ENCODE measurements at places on chromosomes 1 and 21.

GRCh38 chr21:41460578-41461527, 34.8 kb downstream of the MX1 start:
- peak; percentile 87 for DNase-seq

DNA sequence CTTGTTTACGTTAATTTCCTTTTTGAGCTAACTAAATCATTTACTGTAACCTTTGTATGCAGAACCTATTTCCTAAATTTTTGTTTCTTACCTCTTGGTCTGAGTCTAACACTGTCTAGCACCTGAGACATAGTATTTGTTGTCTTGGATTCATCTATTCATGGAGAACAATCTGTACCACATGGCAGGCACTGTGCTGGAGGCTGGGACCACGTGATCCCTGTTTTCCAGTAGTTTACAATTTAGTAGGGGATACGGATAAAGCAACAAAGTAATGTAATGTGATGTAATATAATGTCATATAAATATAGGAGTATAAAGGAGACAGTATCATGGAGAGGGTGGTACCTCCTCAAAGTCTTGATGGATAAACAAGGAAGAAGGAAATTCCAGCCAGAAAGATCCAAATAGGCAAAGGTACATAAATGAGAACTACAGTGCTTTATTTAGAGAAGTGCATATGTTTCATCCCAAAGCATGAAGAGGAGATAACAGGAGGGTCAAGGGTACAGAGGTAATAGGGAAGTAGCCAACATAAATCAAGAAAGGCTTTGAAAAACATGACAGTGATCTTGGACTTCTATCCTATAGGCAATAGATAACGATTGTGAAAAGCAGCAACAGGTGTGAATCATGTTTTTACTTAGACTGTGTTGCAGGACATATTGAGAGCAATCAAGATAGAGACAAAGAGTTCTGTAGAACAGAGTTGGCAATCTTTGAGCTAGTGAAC, 25.9 kb upstream of the CLCA4 start:
- DNase-seq = no peak

DNA sequence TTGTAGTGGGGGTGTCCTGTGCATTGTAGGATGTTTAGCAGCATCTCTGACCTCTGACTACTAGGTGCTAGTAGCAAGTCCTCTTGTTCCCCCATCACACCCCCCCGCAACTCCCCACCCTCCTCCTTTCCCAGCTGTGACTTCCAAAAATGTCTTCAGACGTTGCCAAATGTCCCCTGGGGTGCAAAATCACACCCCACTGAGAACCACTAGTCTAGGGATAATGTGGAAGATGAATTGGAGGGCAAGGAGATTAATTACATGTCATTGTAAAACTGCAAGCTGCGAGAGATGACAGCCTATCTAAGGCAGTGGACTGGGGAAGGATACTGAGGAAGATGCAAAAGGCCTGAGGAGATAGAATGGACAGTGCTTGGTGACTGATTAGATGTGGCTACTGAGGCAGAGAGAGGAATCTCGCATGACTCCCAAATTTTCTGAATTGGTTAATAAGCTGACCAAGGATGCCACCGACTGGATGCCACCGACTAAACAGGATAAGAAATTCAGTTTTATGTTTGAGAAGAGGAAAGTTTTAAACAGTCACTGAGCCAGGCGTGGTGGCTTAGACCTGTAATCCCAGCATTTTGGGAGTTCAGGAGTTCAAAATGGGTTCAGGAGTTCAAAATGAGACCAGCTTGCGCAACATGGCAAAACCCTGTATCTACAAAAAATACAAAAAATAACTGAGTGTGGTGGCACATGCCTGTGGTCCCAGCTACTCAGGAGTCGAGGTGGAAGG, 3.1 kb upstream of the JAK1 start:
- peak; percentile 46 for DNase-seq

GRCh38 chr1:178037510-178038253, 56.2 kb upstream of the RASAL2 start:
- DNase-seq = peak; percentile 86

GRCh38 chr1:223426936-223427335, 33.7 kb downstream of the CCDC185 start:
- no peak for DNase-seq

- no peak for DNase-seq
These were observed 5.4 kb downstream of the PBX1 start for GRCh38 chr1:164564378-164564777.

GRCh38 chr1:162844153-162844552, 16.8 kb downstream of the CCDC190 start:
- no peak for DNase-seq

- no peak for DNase-seq
These were observed 21.9 kb downstream of the TLCD4 start for GRCh38 chr1:95139039-95139438.

GRCh38 chr1:95095833-95096217, 21.3 kb upstream of the TLCD4 start:
- DNase-seq = peak; percentile 34

- no peak for DNase-seq
These were observed 9.1 kb upstream of the IRF2BP2 start for GRCh38 chr1:234619071-234619480.

DNA sequence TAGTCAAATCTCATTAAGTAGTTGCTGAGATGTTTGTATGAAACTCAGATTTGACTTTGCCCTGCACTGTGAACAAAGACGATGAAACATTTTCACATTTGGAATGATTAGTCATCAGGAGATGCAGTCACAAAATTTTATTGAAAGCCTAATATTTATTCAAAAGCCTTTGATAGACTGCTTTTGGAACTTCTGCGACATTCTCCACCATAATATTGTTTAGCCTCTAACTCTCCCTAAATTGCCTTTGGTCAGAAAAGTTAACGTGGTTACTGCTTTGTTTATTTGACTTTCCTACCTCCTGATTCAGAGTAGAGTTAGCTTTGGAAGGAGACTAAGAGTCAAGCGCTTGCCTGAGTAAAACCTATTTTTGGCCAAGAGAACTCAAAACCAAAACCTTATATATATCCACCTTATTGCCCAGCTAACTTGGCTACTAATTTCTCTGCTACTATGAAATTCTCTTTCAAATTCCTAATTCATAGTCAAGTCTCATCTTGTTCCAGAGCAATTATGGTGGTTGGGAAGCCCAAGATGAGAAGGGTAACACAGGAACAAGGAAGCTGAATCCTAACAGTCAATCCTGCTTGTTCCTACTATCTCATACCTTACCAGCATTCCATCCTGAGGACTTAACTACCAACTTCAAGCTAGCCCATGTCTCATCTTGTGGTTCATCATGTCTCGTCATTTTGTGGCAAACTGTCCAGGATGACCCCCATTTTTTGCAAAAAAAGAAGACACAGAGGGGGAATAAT, 429.6 kb downstream of the USP25 start:
- DNase-seq = peak; percentile 6

DNA sequence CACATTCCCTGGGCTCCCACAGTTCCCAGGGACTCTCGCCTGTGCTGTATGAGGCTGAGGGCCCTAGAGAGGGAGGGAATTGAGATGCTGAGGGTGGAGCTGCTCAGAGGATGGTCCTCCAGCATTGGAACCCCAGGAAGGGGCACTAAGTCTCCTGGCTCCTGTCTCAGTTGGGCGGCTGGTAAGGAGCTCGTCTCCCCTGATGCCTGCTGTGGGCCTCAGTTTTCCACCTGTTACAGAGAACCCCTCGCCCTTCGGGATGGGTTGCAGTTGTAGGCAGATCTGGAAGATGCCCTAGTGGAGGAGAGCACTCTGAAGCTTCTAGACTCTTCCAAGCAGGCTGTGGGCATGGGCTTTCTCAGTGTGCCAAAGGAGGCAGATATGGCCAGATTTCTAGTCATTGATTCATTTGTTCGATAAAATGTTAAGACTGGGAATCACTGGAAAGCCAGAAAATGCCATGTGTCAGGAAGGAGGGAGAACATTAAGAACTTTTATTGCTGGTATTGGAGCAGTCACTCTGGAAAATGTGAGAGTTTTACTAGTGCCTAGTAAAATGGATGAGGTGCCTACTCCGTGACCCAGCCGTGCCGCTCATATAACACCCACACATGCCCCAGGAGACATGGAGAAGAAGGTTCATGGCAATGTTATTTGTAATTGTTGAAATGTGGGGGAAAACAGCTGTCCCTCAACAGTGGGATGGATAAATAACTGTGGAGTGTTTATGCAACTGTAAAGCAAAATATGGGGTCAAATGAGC, 828 bp upstream of the MYBPH start:
- DNase-seq = no peak

- no peak for DNase-seq
These were observed 397.3 kb downstream of the LMX1A start for GRCh38 chr1:164958982-164959768.

- peak; percentile 74 for DNase-seq
These were observed at the start of gene EPHB2 for GRCh38 chr1:22710701-22711049. TSS of gene EPHB2 (plus strand) at chr1:22710839. CDS start at chr1:22710983, 144 bp downstream.

DNA sequence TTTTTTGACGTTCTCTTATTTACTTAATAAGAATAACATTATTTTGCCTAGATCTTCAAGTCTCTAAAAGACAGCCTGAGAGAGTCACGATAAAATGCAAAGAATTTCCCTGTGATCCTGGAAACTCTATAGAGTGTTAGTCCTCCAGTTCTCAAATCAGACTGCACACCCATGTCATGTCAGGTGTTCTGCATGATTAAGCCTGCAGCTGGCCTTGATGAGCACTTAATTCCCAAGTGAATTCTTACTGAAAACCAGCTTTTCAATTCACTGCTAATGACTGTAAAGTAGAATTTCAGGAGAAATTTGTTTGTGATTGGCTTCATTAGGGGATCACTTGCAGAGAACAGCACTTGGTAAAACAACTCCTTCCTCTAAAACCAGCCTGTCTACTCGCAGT, 41.9 kb downstream of the CHML start:
- DNase-seq = no peak

GRCh38 chr1:62318320-62318755, 896 bp downstream of the KANK4 start:
- no peak for DNase-seq

DNA sequence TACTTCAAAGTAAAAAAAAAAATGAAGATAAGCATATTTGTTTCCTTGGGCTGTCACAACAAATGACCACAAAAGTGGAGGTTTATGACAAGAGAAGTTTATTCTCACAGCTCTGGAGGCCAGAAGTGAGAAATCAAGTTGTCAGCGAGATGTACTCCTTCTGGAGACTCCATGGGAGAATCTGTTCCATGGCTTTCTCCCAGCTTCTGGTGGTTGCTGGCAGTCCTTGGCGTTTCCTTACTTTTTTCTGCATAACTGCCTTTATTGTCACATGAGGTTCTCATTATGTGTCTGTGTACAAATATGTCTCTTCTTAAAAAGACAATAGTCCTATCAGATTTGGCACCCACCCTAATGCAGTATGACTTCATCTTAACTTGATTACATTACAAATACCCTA, 398.3 kb downstream of the KCNT2 start:
- DNase-seq = peak; percentile 19

DNA sequence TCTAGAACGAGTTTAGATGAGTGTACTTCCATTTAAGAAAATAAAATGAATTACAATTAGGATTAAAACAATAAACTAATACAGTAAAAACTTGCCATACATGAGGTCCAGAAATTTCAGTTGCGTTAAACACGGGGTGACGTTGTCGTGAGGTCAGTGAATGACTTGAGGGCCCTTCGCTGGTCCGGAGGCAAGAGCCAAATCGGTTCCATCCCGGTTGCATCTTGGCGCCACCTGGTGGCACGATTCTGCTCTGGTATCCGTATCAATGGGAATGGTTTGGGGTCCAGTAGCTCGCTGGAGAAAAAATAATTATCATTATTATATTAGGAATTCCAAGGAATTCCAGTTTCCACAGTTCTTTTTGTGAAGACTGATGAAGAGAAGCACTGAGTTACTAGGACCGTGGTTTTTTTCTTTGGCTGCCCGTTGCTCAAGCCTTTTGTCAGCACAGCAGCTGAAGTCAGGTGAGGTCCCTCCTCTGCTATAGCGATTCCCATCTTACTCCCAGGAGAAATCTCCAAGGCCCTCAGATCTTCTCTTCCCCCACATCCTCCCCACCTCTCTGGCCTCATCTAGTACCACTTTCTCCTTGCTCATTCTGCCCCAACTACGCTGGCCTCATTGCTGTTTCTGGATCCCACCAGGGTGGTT, 161.4 kb downstream of the SLC35F3 start:
- peak; percentile 86 for DNase-seq

GRCh38 chr1:210330279-210330866, 1.7 kb downstream of the HHAT start:
- peak; percentile 9 for DNase-seq

DNA sequence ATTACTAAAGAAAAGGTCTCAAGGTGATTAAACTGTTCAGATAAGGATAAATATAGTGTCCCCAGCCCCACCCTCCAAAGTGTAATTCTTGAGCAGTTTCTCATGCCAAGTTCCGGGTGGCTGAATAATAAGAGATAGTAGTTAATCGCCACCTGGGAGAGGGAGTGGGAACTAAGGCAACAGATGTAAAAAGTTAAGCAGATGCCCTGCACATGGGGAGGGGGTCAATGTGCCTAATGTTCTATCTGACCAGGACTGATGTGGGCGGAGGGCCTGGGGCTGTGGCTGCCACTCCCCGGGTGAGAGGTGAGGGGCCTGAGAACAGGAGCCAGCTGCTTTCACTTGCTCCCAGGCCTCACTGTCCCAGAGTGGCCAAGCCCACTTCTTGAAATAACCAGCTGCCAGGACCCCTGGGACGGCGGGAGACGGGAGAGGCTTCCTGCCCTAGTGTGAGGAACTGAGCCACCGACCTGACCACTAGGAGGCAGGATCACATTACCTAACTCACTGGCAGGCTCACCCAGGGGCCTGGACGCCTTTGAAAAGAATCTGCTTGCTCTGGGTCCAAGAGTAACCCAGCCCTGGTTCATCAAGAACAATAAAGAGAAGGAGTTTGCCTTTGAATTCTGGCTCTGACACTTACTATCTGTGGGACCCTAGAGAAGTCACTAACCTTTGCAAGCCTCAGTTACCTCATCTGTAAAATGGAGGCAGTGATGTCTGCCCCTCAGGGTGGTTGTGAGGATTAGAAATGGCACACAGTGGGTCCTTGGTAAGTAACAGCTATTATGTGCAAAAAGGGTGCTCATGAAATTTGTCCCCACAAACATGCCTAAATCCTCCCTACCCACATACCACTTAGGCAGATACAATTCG, 179.2 kb downstream of the ATG4C start:
- DNase-seq = peak; percentile 56

- DNase-seq = no peak
These were observed 18.9 kb downstream of the NOS1AP start for GRCh38 chr1:162088281-162088969.

- no peak for DNase-seq
These were observed 289.8 kb upstream of the SNX7 start for GRCh38 chr1:98371764-98372163.

DNA sequence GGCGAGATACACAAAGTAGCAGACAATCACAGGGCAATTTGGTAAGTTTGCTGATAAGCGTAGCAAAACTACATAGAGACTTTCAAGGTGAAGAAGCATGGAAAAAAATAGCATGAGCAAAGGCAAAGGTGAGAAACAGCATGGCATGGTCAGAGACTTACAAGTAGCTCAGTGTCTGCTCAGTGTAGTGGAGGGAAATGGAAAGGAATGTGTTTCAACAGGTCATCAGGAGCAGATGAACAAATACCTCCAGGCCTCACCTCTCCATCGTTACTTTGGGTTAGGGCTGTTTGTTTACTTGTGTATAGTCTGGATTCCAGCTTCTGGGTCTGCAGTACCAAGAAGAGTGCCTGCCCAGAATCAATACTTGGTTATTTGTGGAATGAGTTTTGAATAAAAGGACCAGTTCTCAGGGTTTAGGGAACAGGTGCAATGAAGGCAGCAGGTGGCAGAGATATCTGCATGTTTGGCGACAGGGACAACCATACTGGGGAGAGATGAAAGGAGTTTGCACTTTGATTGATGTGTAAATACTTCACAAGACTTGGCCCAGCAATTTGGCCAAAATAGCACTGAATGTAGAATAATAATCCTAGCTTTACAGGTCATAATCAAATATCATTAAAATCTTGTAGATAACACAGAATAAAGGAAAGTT, 97.0 kb upstream of the FGGY start:
- no peak for DNase-seq
